SJSA1 (cell line): ENCODE measurements at places on chromosomes 1 and 21. TPM values are rescaled to one million over a fixed set of nuclear protein-coding genes. Genes with fewer than 3 reads are reported as not detected.
A peak's percentile ranks its signal among the peaks of the same experiment; 100 is the strongest.

- peak; percentile 46 for DNase-seq
These were observed 255.9 kb downstream of the FAF1 start for GRCh38 chr1:50704126-50704525.

GRCh38 chr1:229661022-229661877 is 35.2 kb downstream of the URB2 start:
- peak; percentile 73 for DNase-seq

A3GALT2 gene
- total RNA-seq: not detected in 2 replicates

- no peak for DNase-seq
These were observed 69.1 kb upstream of the ABCG1 start for GRCh38 chr21:42149656-42150473.

- no peak for DNase-seq
These were observed 67.1 kb downstream of the CD58 start for GRCh38 chr1:116503546-116504307.

- DNase-seq: no peak
These were observed 4.1 kb upstream of the COL6A2 start for GRCh38 chr21:46093668-46094400.

LCE2B gene
- not detected in 2 replicates for total RNA-seq

GJA4 gene
- total RNA-seq: not detected in 2 replicates

- no peak for DNase-seq
These were observed 57.9 kb upstream of the KANK4 start for GRCh38 chr1:62377043-62377562.

DNA sequence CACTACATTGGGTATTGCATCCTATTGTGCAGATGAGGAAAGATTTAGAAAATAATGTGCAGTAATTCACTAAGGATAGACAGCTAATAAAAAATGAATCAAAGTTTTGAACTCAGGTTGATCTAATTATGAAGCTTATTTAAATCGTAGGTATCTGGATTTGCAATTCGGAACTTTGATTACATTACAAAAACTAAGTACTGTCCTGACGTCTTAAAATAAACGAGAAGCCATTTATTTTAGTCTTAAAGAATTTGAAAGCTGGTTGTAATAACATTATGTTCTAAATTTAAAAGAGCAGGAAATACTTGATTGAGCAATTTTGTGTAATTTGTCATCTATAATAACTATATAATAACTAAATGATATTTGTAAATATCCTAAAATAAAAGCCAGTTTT is 235.9 kb downstream of the TPR start:
- no peak for DNase-seq

- no peak for DNase-seq
These were observed 166.9 kb downstream of the TOMM20 start for GRCh38 chr1:234961456-234962339.

GNAT2 gene
- total RNA-seq: 0.16 TPM in 1 of 2 replicates, not detected in the other

DNA sequence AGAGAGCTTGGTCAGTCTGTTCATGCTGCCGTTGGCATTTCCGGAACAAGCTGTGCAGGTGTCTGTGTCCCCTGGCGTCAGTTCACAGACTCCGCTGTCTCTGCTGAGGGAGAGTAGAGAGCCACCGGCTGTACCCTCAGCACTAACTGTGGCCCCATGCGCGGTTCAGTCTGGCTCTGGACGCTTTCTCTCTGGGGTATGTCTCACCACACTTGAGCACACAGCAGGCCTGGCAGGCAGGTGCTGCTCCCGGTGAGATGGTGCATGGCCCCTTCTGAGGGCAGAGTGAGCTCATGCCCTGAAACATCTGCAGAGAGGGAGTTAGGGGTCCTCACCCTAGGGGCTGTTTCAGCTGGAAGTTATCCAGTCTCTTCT is 60.0 kb upstream of the TLR5 start:
- DNase-seq: no peak

PDPN gene
- 36.0 and 43.8 TPM in 2 replicates for total RNA-seq

DNA sequence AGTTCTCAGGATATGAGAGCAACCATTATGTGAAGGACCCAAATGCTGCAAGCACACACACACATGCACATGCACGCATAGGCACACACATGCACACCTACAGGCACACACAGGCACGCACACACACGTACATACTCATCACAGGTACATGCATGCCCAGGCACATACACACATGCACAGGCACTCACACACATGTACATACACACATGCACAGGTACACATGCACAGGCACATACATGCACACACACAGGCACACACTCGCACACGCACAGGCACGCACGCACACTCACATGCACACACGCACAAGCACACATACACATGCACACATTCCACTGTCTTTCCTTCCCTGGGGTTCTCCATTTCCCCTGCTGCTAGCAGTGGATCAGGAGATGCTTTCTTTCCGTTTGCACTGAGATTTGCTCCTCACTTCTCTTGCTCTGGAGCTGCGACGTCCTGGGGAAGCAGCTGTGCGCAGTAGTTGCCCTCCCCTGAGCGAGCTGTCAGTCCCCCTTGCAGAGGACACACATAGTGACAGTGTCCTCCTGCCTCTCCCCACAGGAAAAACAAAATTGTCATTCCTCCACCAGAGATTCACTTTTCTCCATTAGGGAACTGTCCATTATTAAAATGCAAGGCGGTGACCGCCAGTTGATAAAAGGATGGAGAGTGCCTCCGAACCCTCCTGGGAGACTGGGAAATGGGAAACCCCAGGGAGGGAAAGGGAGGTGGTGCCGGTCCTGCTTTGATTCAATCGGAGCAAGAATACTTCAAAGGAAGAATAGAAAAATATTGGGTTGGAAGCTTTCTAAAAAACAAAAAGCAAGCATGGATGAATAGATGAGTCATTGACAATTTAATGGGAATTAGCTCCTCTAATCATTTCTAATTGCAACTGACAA is 69.5 kb downstream of the WDR4 start:
- DNase-seq: no peak

SLC16A4 gene
- total RNA-seq: 7.0 and 17.4 TPM in 2 replicates

LCE2A gene
- total RNA-seq: not detected in 2 replicates

PGBD5 gene
- 1.3 TPM in 1 of 2 replicates, not detected in the other for total RNA-seq

- no peak for DNase-seq
These were observed 280 bp downstream of the CREB3L4 start for GRCh38 chr1:153968000-153968363.

DNA sequence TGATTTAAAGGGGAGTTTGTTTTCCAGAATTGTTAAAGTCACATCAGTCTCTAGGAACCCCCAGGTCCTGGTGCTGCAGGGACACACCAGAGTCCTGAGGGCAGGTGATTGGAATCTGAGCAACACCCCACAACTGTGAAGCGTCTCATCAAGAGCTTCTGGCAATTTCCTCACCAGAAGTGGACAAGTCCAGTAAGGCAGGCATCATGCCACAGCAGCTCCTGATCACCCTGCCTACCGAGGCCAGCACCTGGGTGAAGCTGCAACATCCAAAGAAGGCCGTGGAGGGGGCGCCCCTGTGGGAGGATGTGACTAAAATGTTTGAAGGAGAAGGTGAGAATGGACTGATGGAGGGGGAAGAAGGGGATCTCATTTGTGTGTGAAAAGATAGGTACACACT is 2.1 kb downstream of the ZFP69 start:
- no peak for DNase-seq

- DNase-seq: peak; percentile 91
These were observed at the start of gene HHAT for GRCh38 chr1:210328746-210329503. HHAT (plus strand) TSS chr1:210328902; CDS start chr1:210348976, 20,074 bp downstream.

- DNase-seq: no peak
These were observed 54.9 kb upstream of the EDN2 start for GRCh38 chr1:41539418-41539805.

DNA sequence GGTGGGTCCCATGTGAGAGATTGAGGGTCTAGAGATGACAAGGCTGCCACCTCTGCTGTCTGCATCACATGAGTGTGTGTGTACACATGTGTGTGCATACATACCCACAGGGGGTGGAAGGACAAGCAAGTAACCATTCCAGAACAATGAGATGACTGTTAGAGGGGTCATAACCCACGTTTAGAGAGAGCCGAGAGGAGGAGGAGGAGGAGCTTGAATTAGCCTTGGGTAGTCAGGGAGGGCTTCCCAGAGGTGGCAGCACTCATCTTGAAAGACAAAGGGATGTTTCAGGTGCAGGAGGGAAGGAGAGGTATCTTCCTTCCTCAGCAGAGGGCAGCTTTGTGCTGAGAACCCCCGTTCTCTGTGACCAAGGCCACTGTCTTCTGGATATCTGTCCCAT is 21.3 kb downstream of the TNFRSF1B start:
- no peak for DNase-seq

DNA sequence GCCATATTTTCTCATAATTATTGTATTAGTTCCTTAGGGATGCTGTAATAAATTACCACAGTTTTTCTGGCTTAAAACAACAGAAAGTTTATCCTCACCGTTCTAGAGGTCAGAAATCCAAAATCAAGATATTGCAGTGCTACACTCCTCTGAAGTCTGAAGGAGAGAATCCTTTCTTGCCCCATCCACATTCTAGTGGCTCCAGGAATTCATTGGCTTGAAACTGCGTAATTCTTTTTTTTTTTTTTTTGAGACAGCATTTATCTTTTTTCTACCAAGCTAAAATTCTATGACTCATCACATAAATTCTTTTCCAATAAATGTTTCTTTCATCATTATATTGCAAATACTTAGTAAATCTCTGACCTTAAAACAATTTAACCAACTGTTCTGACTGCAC is 451.0 kb upstream of the RGS18 start:
- DNase-seq: no peak

GUCA2A gene
- total RNA-seq: not detected in 2 replicates

GRCh38 chr1:25810341-25811299 is 9.1 kb upstream of the MTFR1L start:
- peak; percentile 74 for DNase-seq

DNA sequence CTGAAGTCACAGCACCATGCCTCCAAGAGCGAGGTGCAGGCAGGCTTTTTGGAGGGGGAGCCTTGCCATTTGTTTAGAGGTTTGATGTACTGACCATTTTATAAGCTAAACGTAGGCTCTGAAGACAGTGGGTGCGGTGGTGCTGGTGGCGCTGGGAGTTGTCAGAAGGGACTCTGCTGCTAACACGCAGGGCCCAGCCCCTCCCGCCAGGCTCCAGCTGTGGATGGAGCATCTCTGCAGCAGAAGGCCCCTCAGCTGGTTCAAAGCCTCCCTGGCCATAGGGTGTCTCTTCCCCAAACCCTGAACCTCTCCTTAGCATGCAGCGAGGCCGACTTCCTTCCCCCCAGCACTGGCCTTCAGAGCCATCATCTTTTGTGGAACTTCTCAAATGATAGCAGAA is 105.3 kb downstream of the AJAP1 start:
- DNase-seq: no peak

DNA sequence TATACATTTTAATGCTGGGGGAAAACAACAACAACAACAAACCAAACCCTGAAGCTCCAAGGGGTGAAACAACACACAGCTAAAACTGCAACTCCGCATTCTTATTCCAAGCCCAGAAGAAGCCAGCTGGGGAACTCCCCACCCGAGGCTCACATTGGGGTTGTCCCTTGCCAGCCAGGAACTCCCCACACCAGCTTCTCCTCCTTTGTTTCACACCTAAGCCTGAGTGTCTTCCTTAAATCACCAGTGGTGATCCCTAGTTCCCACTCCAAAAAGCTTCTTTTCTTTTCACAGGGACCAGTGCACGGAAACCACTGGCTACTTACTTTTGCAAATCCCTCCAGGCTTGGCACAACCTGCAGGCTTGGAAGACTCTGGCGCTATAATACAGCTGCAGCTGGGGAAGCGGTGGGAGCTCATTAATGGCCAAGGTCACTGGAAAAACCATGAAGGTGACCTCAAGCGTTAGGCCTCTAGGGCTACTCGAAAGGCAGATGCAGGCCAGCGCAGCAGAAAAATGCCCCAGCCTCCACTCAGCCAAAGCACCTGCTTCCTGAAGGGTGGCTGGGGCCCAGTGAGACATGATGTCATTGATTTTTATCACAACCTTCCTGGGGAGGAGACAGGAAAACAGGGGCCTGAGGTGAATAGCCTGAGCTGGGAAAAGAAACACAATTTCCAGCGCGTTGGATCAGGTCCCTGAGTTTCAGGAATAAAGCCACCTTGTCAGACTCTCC is 40.1 kb downstream of the TLR5 start:
- DNase-seq: no peak

GSTM3 gene
- 223 and 305 TPM in 2 replicates for total RNA-seq

SIK1 gene
- 5.3 and 9.1 TPM in 2 replicates for total RNA-seq

GRCh38 chr1:22053861-22054770 is 1.6 kb downstream of the CDC42 start:
- DNase-seq: no peak

DNA sequence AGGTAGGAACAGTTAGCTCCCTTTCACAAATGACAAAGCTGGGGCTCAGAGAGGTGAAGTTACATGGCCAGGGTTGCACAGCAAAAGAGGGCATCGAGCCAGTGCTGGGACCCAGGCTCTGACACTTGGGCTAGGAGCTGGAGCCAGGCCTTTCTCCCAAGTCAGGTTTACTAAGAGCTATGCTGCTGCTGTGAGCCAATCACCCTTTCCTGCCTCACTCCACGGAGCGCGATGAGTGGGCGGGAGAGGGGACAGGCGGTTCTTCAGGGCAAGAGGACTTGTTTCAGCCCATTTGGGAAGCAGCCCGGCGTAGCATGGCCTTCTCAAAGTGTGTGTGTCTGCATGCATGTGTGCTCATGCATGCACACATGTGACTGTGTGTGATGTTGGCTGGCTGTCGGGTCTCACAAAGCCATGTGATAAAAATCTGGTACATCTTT is 10.6 kb downstream of the ID3 start:
- no peak for DNase-seq

DNA sequence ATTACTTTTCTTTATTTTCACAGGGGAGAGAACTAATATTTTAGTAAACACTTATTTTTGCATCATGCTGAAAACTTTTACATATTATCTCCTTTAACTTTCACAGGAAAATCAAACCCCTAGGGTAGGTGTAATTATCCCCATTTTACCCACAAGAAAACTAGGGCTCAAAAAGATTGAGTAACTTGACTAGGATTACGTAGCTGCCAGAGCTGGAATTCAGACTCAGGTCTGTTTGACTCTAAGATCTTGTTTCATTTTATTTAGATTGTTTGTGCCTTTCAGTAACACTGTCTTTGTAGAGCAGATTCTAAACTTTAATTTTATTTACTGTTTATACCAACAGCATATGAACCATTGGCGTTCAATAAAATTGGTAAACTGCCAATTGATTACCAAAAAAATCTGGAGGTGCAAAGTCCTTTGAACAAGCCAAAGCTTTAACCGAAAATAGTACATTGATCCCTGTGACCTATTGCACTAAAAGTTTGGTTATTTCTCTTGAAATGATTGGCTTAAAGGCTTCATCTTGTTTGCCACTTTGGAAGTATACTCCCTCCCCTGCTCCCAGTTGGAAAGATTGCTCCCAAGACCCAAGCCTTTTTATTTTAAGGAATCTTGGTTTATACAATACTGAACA is 71.0 kb upstream of the WDR26 start:
- no peak for DNase-seq

- peak; percentile 74 for DNase-seq
These were observed 6.7 kb upstream of the PTPN14 start for GRCh38 chr1:214557952-214558735.

DNA sequence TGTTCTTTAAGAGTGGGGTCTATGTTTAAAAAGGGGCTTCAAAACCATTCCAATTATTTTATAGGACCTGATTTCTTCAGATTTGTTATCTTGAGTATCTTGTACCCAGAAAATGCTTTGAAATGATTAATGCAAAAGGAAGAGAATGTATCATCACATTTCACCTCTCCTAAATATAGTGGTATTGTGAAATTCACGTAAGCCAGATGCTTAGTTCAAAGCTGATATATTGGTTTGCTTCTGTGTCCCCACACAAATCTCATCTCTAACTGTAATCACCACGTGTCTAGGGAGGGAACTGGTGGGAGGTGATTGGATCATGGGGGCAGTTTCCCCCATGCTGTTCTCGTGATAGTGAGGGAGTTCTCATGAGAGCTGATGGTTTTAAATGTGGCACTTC is 8.5 kb downstream of the SOAT1 start:
- DNase-seq: no peak

PPP1R15B gene
- total RNA-seq: 20.9 and 25.5 TPM in 2 replicates
